ENCODE measurements at places on chromosomes 5 and 9.

- no peak for DNase-seq
Observed at GRCh38 chr5:116273448-116274242, 188.8 kb downstream of the COMMD10 start.

DNA sequence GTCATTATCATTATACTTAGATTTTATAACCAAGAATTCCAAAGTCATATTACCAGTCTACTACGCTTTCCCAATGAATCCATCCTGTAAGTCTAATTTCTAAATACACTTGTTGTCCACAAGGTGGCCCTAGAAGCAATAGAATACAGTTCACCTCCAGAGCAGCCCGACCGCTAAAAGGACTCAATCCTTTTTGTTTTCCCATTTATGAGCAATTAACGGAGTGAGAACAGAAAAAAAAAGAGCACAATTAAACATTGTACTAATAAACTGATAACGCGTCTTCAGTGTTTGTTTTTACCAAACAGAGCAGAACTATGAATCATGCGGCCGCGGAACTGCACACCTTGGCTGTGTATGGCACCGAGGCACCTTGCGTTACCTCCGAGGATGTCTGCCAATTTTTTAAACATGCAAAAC lies 160.7 kb upstream of the DAPK1 start:
- DNase-seq, result no peak

GRCh38 chr9:110249603-110250002 lies 6.7 kb downstream of the TXN start:
- no peak for DNase-seq

GRCh38 chr9:136937186-136938001 lies 7.1 kb downstream of the FBXW5 start:
- DNase-seq, result no peak

DNA sequence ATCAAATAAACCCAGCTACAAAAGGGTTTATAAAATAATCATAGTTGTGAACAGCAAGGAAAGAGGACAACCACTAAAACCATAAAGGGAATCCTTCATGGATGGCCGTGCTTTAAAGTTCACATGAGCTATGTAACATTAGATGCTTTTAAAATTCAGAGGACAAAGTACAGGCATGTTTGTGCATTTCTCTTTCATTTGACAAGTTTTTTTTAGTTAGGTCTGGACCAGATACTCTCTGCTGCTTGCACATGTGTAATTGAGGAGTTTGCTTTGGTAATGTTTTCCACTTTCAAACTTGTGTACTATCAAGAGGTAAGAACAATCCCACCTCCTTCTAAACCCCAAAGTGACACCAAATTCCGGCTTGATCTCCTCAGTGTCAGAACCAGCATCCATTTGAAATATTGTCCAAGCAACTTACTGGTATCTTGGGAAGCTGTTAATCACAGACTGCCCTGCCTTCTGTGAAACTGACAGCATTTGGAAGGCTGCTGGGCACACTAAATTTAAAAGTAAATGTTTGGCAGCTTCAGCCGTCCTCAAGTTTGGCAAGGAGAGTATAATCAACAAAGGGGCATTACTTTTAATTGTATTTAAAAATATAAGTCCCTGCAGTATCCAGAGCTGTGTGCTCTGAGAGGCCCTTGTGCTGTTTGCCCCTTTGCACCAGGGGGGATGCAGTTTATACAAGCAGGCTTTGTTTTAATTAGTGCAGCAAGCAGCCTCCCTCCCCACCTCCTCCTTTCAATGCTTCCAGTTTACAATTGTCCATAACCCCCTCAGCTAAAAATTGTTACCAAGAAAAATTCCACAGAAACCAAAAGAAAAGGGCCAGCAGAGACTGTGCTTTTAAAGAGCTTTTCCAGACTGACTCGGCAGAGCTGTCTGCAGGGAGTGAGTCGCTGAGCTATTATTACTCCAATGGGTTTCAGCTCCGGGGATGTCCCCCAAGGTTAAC lies 328.3 kb upstream of the MPDZ start:
- DNase-seq, result no peak

GRCh38 chr5:88384886-88385285 lies 116.2 kb upstream of the TMEM161B start:
- no peak for DNase-seq

DNA sequence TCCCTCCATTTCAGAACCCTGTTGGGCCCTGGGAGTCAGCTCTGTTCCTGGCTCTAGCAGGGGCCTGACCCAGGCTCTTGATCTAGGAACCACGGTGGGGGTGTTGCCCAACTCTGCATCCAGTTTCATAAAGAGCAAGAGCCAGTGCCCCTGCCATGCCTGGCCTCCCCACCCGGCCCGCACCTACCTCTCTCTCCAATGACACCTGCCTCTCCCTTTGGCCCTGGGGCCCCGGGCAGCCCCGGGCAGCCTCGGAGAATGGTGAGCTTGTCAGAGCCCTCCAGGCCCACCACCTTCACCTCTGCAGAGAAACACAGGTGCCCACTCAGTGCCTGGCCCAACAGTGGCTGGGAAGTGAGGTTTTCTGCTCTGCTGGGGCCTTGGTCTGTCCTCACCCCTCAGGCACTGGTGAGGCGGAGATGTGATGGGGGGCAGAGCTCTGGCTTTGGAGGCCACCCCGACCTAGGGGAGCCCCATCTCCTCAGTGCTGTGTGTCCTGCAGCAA lies 1.5 kb downstream of the FCN1 start:
- no peak for DNase-seq

DNA sequence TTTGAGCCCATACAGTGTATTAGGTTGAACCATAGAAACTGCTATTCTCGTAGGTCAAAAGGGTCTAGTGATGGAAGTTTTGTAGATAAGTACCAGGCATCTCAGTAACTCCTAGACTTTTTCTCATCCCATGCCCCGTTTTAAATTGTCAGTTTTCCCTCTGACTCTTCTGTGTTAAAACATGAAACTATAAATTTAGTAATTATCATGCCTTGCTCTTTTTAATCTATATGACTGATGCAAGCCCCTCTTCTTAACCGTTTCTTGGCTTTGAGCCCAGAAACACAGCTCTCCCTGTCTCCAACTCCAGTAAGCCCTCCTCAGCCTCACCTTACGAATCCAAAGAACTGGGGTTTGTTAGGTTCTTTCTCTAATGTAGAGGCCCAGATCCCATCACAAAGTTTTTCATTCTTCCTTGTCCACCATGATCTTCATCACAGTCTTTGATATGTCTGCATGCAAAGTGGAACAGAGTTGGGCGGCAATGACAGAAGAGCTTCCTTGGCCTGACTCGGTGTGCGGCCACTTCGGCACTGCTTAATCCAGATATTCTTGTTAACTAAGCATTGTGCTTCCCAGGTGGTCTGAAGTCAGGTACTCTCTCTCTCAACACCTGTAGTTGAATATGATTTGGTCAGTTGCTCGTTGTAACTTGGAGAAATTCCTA lies 21.1 kb downstream of the RGMB start:
- no peak for DNase-seq

DNA sequence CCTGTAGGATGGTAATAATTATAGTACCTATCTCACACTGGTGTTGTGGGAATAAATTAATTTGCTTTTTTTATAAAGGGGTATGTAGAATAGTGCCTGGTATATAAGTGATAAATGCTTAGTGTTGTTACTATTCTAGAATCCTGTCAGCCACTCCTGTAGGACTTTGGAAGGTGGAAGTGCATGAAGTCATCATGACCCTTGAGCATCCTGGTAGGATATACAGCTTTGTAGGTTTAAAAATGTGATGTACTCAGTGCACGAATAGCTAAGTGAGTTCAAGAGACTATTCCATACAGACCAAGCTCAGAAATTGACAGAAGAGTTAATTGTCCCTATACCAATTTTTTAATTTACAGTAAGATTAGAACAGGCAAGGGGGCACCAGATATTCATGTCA lies 258.8 kb upstream of the RFX3 start:
- no peak for DNase-seq

DNA sequence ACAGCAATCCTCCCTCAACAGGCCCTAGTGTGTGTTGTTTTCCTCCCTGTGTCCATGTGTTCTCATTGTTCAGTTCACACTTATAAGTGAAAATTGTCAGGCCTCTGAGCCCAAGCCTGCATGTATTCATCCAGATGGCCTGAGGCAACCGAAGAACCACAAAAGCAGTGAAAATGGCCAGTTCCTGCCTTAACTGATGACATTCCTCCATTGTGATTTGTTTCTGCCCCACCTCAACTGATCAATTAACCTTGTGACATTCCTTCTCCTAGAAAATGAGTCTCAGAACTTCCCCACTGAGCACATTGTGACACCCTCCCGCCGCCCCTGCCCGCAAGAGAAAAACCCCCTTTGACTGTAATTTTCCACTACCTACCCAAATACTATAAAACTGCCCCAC lies 17.4 kb upstream of the TRPC7 start:
- DNase-seq, result no peak

- no peak for DNase-seq
Observed at GRCh38 chr9:109113892-109114609, 5.7 kb downstream of the TMEM245 start.

GRCh38 chr9:37338218-37338617 lies 84.3 kb upstream of the GRHPR start:
- no peak for DNase-seq

DNA sequence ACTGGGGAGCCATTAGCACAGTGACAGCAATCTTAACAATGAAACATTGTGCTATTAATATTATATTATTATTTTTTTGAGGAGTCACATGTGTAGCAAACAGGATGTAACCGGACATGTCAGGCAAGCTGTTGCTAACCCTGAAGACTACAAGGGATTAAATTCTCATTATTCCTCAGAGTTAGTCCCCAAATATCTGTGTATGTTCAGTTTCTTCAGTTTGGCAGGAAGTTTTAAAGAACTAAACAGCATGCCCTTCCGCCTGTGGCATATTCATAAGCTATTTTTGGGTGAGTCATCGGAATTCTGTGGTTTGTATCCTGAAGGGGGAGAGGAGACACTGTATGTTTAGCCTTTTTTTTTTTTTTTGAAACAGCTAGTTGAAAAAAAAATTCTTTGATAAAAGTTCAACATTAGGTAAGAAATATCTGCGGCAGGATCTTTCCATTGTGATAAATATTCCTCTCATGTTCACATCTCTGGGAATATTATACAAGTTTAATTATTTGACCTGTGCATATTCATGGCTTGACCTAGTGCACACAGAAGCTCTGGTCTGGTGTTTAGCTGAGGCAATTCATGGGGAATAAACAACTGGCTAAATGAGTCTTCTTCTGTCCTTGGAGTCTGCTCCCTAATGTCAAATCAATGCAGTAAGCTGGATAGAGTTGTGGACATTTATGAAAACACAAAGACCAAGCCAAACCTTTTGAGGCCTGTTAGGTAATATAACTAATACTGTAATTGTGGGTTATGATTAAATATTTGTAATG lies 202.7 kb upstream of the CDKN2B start:
- DNase-seq, result no peak

DNA sequence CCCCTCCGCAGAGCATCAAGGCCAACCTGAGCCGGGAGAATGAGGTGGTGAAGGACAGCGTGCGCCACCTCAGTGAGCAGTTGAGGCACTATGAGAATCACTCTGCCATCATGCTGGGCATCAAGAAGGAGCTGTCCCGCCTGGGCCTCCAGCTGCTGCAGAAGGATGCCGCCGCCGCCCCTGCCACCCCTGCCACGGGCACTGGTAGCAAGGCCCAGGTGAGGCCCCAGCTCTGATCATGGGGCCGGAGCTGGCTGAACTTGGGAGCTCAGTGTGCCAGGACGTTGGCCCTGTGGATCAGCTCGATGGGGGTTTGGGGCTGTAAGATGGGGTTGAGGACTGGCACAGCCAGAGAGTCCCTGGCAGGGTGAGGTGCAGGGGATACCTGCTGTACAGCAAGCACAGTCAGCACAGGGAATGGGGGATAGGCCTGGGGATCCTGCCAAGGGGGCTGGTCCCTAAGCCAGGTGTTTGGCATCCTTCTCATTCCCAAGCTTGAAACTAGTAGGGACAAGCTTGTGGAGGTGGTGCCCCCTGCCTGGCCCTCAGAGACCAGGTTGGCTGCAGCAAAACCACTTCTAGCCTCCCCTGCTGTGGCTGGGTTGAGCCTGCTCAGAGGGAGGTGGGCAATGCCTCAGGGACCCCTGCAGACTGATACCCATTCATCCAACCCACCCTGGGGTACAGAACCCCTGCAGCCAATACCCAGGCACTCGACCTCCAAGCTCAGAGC lies 22.5 kb downstream of the OLFML2A start:
- DNase-seq, result no peak

- no peak for DNase-seq
Observed at GRCh38 chr5:151480384-151481293, 33.2 kb downstream of the SLC36A1 start.

GRCh38 chr9:108664309-108665255 lies 191.2 kb downstream of the ACTL7B start:
- no peak for DNase-seq

GRCh38 chr5:68193481-68194036 lies 22.0 kb upstream of the PIK3R1 start:
- no peak for DNase-seq

- DNase-seq, result no peak
Observed at GRCh38 chr5:96967400-96967799, 31.5 kb downstream of the LNPEP start.

GRCh38 chr9:95715868-95716435 lies 159.5 kb upstream of the ERCC6L2 start:
- no peak for DNase-seq

GRCh38 chr5:159995907-159996306 lies 13.0 kb upstream of the TTC1 start:
- no peak for DNase-seq

DNA sequence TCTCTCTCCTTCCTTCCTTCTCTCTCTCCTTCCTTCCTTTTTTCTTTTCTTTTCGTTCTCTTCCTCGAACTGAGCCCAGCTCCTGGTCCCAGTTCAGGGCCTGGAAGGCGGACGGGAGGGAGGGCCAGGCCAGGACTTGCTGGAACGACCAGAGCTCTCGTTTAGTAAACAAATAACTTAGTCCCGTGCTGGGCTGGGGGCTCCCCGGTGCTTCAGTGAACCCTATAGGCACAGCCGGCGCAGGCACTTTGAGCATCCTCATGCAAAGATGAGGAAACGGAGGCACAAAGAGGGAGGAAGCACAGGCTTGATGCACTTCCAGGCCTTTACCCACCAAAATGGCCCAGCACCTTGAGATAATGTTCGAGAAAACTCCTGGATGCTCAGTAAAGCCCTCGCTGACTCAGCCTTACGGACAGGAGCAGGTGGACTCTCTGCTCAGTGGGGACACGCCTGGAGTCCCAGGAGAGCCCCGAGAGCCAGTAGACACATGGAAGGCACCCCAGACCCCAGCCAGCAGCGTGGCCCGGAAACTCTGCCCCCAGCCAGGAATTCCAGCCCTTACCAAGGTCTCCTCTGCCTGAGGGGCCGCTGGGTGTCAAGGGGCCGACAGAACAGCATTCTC lies 18.8 kb downstream of the FAM163B start:
- no peak for DNase-seq

GRCh38 chr5:32098890-32099310 lies 75.2 kb downstream of the GOLPH3 start:
- DNase-seq, result no peak
